ENCODE measurements at places on chromosomes 1 and 21.

GRCh38 chr1:67433837-67434236, 3.6 kb upstream of the SERBP1 start:
- no peak for DNase-seq

DNA sequence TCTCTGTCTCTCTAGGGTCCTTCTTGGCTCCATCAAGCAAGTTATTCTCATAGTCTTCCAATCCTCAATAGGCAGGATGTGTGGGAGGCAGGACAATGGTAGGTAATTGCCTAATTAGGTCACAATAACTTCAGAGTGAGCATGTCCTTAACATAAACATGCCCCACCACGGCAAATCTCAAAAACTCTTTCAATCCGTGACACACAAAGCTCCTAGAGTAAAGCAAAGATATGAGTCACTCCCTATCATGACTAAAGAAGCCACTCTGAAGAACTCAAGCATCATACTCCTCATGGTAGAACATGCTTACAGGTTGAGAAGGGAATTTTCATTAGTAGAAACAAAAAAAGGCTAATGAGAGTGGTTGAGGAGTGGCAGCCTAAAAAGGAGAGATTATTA, 4.9 kb downstream of the HAO2 start:
- DNase-seq = no peak

DNA sequence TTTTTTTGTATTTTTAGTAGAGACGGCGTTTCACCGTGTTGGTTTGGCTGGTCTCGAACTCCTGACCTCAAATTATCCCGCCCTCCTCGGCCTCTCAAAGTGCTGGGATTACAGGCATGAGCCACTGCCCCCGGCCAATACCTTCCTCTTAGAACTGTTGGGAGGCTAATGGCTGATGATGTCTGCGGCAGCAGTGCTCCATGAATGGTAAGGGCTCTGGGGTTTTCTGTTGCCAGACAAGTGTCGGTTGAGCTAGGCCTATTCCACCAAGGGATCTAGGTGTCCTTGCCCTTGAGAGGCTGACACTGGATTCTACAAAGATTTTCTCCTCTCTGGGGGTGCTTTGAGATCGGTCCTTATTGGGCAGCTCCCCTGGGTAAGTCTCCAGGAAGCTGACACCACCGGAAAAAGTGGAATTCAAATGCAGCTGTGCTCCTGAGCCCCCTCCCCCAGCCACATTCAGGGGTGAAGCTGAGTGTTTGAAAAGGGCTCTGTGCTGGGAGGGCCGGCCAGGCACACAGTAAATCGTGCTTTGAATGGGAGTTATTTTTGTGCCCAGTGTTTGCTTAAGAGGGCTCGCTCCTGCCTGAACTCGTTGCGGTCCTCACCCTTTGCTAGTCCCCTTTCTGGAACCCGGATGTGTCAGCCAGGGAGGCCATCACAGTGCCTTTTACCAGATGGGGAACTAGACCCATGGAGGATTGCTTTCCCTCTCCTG, 5.2 kb downstream of the SOX13 start:
- no peak for DNase-seq

DNA sequence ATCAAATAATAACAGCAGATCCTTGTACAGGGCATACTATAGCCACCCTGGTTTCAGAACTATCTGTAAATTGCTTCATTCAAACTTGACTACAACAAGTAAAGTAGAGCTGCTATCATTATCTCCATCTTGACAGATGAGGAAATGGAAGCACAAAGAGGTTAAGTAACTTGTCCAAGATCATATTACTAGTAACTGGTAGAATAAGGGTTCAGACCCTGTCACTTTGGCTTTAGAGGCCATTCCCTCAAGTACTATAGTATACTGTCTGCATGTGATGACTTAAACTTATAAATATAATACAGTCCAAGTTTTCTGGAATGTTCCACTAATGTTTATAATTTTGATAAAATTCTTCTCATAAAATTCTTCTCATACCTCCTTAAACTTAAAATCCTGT, 24.8 kb downstream of the PGM1 start:
- DNase-seq = no peak

Measured in G401 (cell line).